Activated B cell treated with CpG ODN at 0.5 μM for 24 hours (primary cell): ENCODE measurements at places on chromosomes 11 and 22. TPM values are rescaled to one million over a fixed set of nuclear protein-coding genes. Genes with fewer than 3 reads are reported as not detected.

PLEKHB1 gene
- 5.0 and 5.6 TPM in 2 replicates for total RNA-seq

SLC5A1 gene
- not detected in 2 replicates for total RNA-seq

SCN3B gene
- total RNA-seq = not detected in 2 replicates

GGTLC2 gene
- total RNA-seq = not detected in 2 replicates

KRTAP5-1 gene
- total RNA-seq = not detected in 2 replicates

WT1 gene
- not detected in 2 replicates for total RNA-seq

XKR3 gene
- 0.13 TPM in 1 of 2 replicates, not detected in the other for total RNA-seq

C22orf42 gene
- total RNA-seq = not detected in 2 replicates

GRCh38 chr11:44263738-44264437 lies 46.1 kb downstream of the ALX4 start:
- H3K4me3 ChIP-seq = no peak overlapping the region
- DNase-seq = no peak
- H3K27ac ChIP-seq = no peak overlapping the region
- peaks cover 2% of the 10 kb centered on the region for H3K27me3 ChIP-seq
- no peaks in the 10 kb centered on the region for H3K4me1 ChIP-seq

DNA sequence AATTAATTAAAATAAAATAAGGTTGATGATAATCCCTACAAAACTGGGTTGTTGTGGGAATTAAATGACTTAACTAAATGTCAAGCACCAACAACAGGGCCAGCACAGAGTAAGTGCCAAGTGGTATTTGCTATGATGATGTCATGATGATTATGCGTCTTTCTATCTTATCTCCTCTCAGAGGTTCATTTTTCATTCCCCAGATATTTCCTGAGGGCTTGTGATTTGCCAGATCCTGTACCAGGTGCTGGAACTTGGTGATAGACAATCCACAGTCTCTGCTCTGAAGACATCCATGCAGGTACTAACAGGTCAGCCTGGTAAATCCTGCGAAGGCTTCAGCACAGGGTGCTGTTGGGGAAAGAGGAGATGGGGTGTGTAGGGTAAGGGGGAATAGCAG lies 8.1 kb upstream of the MYH9 start:
- H3K36me3 ChIP-seq = no peaks in the 10 kb centered on the region
- H3K27me3 ChIP-seq = no peaks in the 10 kb centered on the region
- no peak overlapping the region for H3K4me3 ChIP-seq
- no peak for DNase-seq

GRCh38 chr11:48034926-48035871 lies 54.8 kb downstream of the PTPRJ start:
- H3K4me3 ChIP-seq = no peak overlapping the region
- peaks cover 68% of the 10 kb centered on the region for H3K4me1 ChIP-seq
- no peak overlapping the region for H3K27ac ChIP-seq
- no peaks in the 10 kb centered on the region for H3K27me3 ChIP-seq
- DNase-seq = no peak
- H3K36me3 ChIP-seq = peaks cover 4% of the 10 kb centered on the region

DNA sequence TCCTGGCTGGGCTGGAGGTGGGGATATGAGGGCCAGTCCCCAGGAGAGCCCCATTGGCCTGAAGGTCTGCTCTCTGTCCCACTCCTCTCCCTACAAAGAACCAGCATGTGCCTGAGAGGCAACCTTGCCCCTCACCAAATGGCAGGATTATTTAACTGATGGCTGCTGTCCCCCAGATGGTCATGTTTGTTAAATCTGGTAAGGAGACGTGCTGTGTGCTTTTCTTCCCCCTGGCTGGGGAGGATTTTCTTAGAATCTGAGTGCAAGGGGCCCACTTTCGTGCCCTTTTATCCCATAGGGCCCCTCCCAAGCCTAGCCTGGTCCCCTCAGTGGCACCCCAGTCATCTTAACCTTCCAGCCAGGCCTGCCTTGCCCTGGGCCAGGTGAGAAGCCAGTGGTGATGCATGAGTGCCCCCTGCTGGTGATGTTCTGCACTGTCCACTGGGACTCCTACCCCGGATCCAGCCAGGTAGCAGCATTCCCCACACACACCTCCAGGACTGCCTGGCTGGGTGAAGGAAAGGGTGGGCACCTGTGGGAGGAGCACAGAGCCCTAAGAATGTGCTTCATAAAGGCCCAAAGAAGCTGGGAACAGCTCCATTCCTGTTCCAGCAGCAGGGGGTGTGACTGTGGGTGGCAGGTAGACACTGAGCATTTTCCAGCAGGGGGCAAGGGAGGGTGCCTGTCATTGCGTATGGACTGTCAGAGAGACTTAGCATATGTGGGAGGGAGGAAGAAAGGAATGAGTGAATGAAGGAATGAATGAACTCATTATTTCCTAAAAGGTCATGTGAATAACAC lies 28.9 kb downstream of the MFNG start:
- H3K4me3 ChIP-seq = no peak overlapping the region
- H3K27ac ChIP-seq = no peak overlapping the region
- peaks cover 20% of the 10 kb centered on the region for H3K36me3 ChIP-seq
- DNase-seq = peak; percentile 71
- no peaks in the 10 kb centered on the region for H3K4me1 ChIP-seq

DNA sequence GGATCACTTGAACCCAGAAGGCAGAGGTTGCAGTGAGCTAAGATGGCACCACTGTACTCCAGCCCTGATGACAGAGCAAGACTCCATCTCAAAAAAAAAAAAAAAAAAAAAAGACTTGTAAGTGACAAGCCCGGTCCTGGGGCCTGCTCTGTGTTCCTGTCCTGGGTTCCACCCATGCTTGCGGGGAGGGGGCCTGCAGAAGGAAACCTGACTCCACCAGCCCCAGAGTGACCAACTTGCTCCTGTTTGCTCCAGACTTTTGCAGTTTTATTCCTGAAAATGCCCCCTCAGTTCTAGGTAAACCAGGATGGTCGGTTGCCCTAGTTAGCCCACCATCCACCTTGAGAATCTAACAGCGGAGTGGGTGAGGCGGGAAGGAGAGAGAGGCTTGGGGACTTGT lies 10.1 kb upstream of the LRP5 start:
- H3K27me3 ChIP-seq = no peaks in the 10 kb centered on the region
- H3K36me3 ChIP-seq = no peaks in the 10 kb centered on the region
- no peak for DNase-seq

DNA sequence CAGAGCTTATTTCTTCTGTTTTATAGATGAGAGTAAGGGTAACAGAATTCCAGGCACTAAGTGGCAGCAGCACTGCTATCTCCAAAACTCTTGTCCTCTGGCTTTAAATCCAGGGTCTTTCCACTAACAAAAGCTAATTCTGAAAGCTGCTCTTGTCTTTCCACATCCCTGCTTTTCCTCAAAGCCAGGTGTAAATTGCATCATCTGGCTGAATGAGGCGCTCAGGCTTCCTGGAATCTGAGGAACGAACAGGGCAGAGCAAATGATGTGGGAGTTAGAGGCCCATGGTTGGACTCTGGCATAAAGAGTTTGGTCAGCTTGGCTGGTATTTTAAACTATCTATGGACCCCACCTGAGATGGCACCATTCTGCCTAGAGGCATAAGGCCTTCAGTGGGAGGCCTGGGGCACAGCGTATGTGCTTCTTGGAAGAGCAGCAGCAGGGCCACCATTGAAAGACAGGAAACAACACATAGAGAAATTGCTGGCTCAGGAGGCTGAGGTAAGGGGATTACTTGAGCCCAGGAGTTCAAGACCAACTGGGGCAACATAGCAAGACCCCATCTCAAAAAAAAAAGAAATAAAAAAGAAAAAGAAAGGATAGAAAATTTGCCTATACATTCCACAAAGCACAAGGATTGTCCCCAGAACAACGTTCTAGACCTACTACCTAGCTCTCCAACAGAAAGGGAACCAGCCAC lies 1.9 kb downstream of the KCNJ5 start:
- H3K27ac ChIP-seq = no peak overlapping the region
- DNase-seq = no peak
- peaks cover 63% of the 10 kb centered on the region for H3K27me3 ChIP-seq
- H3K36me3 ChIP-seq = no peaks in the 10 kb centered on the region
- peaks cover 26% of the 10 kb centered on the region for H3K4me1 ChIP-seq

DNA sequence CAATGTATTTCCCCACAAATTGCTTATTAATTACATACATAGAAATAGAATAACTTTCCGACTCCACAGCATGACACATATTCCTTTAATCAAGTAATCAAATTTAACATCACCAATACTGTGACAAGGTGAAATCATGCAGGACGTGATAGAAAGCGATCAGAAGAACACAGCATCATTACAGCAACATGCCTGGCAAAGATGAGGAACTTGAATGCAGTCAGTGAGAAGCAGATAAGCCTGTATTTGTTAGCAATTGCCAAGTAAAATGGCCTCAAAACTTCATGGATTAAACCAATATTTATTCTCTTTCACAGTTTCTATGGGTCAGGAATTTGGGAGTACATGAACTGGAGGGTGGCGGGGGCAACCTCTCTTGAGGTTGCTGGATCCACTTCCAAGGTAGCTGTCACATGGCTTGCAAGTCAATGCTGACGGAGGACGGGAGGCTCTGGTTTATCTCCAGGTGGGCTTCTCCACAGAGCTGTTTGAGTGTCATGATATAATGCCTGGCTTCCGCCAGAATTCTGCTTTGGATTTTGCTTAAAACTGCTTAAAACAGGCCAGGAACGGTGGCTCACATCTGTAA lies 12.0 kb upstream of the TEAD1 start:
- H3K27me3 ChIP-seq = peaks cover 12% of the 10 kb centered on the region
- DNase-seq = no peak
- H3K4me1 ChIP-seq = no peaks in the 10 kb centered on the region
- no peak overlapping the region for H3K4me3 ChIP-seq
